ENCODE measurements at places on chromosomes 4 and X. TPM values are rescaled to one million over a fixed set of nuclear protein-coding genes. Genes with fewer than 3 reads are reported as not detected.

DNA sequence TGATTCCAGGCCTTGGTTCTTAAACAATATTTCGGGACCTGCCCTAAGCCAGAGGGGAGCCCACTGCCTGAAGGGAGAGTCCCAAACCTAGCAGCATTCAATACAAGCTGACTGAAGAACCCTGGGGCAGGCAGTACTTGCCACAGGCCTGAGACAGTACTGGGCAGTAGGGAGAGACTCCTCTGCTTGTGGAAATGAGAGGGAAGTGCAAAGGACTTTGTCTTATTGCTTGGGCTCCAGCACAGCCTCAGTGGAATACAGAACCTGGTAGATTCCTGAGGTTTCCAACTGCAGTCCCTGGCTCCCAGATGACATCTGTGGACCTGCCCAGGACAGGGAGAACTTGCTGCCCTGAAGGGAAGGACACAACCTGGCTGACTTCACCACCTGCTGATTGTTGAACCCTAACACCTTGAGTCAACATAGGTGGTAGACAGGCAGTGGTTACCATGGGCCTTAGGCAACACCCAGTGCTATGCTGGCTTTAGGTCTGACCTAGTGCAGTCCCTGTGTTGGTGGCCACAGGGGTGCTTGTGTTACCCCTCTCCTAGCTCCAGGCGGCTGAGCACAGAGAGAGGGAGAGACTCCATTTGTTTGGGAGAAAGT is 20.3 kb upstream of the ABCG2 start:
- H3K36me3 ChIP-seq: no peaks in the 10 kb centered on the region
- no peaks in the 10 kb centered on the region for H3K27me3 ChIP-seq
- H3K4me3 ChIP-seq: no peak overlapping the region
- no peak overlapping the region for H3K27ac ChIP-seq
- no peak for DNase-seq
- no peaks in the 10 kb centered on the region for H3K4me1 ChIP-seq

DNA sequence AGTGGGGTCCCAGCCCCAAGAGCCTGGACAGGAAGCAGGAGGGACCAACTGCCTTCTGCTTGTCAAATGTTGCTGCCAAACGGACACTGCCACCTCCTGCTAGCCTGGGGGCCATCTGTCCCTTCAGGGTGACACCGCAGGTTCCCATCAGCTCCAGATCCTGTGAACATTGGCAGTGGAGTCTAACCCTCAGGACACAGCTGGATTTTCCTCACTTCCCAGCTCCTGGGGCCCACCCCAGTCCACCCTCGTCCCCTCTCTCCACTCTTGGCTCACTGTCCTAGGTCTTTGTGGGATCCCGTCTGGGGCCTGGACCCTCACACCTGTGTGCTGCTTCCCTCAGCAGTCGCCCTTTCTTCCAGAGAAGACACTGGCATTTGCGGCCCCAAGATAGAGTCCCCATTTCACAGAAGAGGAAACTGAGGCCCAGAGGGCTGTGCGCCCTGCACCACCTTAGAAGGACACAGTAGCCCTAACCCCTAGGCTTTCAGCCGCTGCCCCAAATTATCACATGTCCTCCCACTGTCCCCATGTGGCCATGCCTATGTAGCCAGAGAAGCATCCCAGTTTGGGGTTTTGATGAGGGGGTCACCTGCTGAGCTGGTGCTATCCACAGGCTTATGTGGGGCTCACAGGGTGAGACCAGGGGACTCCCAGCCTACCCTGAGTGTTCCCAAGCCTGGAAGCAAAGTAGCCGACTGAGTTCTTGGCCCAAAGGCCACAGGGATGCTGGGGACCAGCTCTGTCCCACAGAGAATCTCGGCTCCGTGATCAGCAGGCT is 20.1 kb downstream of the PPP2R2C start:
- peaks cover 97% of the 10 kb centered on the region for H3K27me3 ChIP-seq
- H3K27ac ChIP-seq: no peak overlapping the region
- DNase-seq: no peak
- no peak overlapping the region for H3K4me3 ChIP-seq

APLN gene
- 0.55 TPM for total RNA-seq

DNA sequence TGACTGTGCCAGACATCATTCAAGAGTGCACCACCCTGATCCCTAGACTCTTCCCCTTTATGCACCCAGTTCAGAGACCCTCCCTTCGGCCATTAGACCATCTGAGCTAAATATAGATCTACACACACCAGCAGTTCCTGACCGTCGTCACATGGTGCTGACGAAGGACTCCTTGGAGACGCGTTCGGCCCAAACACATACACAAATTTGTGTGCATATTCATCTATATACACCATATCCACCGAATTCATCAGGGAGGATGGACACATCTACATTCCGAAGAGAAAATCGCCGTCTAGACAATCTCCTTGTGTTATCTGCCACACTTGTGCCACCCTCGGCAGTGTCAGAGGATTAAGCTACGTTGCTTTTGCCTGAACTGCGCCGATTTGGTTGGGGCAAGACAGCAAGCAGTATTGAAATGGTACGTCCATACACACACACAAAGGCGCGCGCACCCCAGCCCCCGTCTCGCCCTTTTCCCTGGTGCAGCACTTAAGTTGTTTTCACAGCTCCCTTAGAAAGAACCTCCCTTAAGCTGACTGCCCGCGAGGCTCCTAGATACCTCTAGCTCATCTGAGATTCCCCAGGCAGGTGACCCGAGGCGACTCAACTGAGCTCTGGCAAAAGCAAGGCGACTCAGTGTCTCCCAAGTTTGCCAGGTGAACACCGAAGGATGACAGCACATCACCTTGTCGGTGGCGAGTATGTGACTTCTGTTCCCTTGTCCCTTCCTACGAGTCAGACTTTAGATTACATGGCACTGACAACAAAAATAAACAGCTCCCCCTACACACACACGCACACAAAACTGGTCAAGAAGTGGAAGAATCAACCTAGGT is 1.0 kb downstream of the RASGEF1B start:
- peaks cover 20% of the 10 kb centered on the region for H3K4me1 ChIP-seq
- H3K4me3 ChIP-seq: peak overlapping the region; percentile 69
- no peaks in the 10 kb centered on the region for H3K27me3 ChIP-seq

DNA sequence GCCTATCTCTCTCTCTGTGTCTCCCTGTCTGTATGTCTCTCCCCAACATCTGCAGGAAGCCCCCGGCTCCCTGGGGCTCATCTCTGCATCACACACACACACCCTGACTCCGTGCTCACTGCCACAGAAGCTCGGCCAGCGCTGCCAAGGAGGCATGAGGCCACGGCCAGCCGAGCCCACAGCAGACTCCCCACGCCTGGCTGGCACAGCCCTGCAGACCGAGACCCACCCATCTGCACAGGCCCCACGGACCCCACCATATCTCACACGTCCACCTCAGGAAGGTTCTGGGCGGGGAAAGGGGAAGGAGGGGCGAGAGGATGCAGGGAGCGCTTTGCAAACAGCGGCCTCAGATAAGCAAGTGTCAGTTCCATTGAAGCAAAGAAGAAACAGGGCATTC is 28.5 kb upstream of the SLC25A6 start:
- no peak for DNase-seq
- H3K27me3 ChIP-seq: no peaks in the 10 kb centered on the region
- no peak overlapping the region for H3K4me3 ChIP-seq
- H3K36me3 ChIP-seq: peaks cover 34% of the 10 kb centered on the region
- no peaks in the 10 kb centered on the region for H3K4me1 ChIP-seq

DNA sequence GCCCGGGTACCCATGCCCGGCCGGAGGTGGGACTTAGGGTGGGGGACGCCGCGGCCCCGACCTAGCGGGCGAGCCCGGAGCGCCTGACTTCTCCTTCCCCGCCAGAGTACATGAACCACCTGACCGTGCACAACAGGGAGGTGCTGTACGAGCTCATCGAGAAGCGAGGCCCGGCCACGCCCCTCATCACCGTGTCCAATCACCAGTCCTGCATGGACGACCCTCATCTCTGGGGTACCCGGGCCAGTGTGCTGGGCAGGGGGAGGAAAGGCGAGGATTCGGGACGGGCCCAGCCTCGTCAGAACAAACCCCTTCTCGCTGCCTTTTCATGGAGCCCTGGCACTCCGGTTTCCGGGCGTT is 622 bp downstream of the TAFAZZIN start:
- peak; percentile 48 for DNase-seq
- H3K4me3 ChIP-seq: peak overlapping the region; percentile 79
- peak overlapping the region; percentile 74 for H3K27ac ChIP-seq
- no peaks in the 10 kb centered on the region for H3K36me3 ChIP-seq
- H3K27me3 ChIP-seq: no peaks in the 10 kb centered on the region

TBX22 gene
- total RNA-seq: not detected

- H3K36me3 ChIP-seq: no peaks in the 10 kb centered on the region
- no peaks in the 10 kb centered on the region for H3K27me3 ChIP-seq
- H3K4me3 ChIP-seq: no peak overlapping the region
- DNase-seq: no peak
- H3K4me1 ChIP-seq: no peaks in the 10 kb centered on the region
- no peak overlapping the region for H3K27ac ChIP-seq
Observed at GRCh38 chr4:10730019-10730418, 45.5 kb upstream of the CLNK start.

DNA sequence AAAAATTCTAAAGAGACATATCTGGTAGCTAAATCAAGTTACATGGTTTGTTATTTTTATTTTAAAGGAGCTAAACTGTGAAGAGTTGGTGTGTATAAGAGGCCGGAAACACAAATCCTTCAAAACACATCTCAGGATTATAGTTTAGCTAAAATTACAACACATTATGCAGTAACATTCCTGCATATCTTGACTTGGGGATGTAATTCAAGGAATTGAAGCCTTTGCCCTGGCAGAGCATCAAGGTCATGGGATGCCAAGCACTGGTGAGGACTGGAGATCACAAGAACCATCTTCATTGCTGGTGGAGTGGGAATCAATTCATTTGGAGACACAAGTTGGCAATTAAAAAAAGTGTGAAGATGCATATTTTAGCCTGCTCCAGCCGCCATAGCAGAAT is 86.8 kb upstream of the LSM6 start:
- peaks cover 3% of the 10 kb centered on the region for H3K27me3 ChIP-seq
- DNase-seq: no peak
- H3K36me3 ChIP-seq: no peaks in the 10 kb centered on the region
- no peak overlapping the region for H3K27ac ChIP-seq
- H3K4me1 ChIP-seq: no peaks in the 10 kb centered on the region

GRCh38 chrX:10111364-10112148 is 45.2 kb upstream of the CLCN4 start:
- no peaks in the 10 kb centered on the region for H3K27me3 ChIP-seq
- no peak overlapping the region for H3K27ac ChIP-seq
- no peak for DNase-seq
- no peaks in the 10 kb centered on the region for H3K4me1 ChIP-seq
- H3K36me3 ChIP-seq: peaks cover 1% of the 10 kb centered on the region

DNA sequence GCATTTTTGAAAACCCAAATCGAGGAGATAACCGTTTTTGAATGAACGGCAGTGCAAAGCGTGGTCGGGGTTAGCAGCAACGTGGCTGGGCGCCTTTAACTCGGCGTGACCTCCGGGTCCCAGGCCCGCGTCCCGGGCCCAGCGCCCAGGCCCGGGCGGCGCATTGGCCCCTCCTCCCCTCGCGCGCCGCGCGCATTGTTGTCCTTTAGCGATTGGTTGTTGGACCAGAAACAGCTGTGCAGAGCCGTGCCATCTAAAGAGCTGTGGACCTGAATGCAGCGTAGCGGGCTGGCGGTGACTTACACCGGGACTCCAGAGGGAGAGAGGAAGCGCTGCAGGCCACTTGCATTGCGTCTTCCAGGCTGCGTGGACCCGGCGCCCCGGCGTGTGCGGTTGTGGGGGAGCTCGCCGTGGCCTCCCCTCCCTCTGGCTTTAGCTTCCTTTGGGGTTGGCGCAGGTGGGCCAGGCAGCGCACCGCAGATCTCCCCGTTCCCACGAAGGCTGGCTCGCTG is at the start of gene STOX2:
STOX2 (plus strand) TSS at position 227 of the 512 bp plus-strand sequence. CDS start 1,484 bp downstream, outside the sequence.
- DNase-seq: peak; percentile 68
- peaks cover 42% of the 10 kb centered on the region for H3K27me3 ChIP-seq

GRCh38 chr4:145828802-145829485 is 109.7 kb downstream of the ZNF827 start:
- DNase-seq: no peak
- H3K4me1 ChIP-seq: no peaks in the 10 kb centered on the region
- H3K27me3 ChIP-seq: no peaks in the 10 kb centered on the region
- no peaks in the 10 kb centered on the region for H3K36me3 ChIP-seq

UGT2B10 gene
- not detected for total RNA-seq

EVC gene
- 20.6 TPM for total RNA-seq

OPHN1 gene
- total RNA-seq: 3.3 TPM

H2AZ1 gene
- 1,095 TPM for total RNA-seq

SSX1 gene
- not detected for total RNA-seq

GRCh38 chr4:183326853-183327252 is 4.6 kb upstream of the CLDN24 start:
- no peak overlapping the region for H3K27ac ChIP-seq
- peak; percentile 56 for DNase-seq
- H3K4me1 ChIP-seq: no peaks in the 10 kb centered on the region
- no peaks in the 10 kb centered on the region for H3K36me3 ChIP-seq
- no peak overlapping the region for H3K4me3 ChIP-seq

TMEM255A gene
- 0.56 TPM for total RNA-seq

DNA sequence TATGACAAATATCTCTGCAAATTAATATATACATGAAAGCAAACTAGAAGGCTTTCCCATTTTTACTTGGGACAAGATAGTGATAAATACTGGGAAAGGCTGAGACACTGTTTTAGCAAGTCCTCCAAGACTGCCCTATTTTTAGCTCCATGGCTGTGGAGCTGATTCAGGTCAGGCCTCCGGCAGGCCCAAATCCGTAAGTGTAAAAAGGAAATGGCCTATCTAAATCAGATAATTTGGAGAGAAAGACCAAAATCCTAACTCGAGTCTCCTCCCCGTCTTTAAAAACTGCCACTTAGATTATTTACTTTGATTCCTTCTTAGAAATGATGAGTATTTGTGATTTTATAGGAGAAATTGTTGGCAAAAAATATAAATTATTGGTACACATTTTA is 2.9 kb downstream of the OTUD4 start:
- H3K4me1 ChIP-seq: peaks cover 25% of the 10 kb centered on the region
- DNase-seq: no peak
- peak overlapping the region; percentile 21 for H3K27ac ChIP-seq
- no peaks in the 10 kb centered on the region for H3K27me3 ChIP-seq
- H3K36me3 ChIP-seq: peaks cover 22% of the 10 kb centered on the region
- H3K4me3 ChIP-seq: peak overlapping the region; percentile 90

RBMXL3 gene
- not detected for total RNA-seq

KIAA1210 gene
- not detected for total RNA-seq

- no peaks in the 10 kb centered on the region for H3K4me1 ChIP-seq
- H3K27me3 ChIP-seq: no peaks in the 10 kb centered on the region
- H3K4me3 ChIP-seq: no peak overlapping the region
- no peak overlapping the region for H3K27ac ChIP-seq
- no peak for DNase-seq
- no peaks in the 10 kb centered on the region for H3K36me3 ChIP-seq
Observed at GRCh38 chr4:8359193-8359592, 81.3 kb downstream of the ACOX3 start.

All from A673 (cell line).